Progenitor cell of endocrine pancreas (in vitro differentiated cells): ENCODE measurements at places on chromosomes 1 and 21.

DNA sequence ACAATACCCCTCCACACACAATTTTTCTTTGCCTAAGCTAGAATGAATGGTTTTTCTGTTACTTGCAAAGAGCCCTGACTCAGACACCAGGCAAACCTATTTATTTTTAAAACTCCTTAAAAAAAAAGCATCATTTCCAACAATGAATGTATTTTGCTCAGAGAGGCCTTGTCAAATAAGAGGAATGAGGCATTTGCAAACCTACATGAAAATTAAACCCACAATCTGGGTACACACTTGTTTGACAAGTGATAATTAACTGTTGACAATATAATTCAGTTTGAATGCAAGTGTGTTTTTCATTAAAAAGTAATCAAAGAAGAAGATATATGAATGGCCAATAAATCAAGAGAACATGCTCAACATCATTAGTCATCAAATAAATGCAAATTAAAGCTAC lies 339.5 kb downstream of the PTPRU start:
- DNase-seq: no peak

DNA sequence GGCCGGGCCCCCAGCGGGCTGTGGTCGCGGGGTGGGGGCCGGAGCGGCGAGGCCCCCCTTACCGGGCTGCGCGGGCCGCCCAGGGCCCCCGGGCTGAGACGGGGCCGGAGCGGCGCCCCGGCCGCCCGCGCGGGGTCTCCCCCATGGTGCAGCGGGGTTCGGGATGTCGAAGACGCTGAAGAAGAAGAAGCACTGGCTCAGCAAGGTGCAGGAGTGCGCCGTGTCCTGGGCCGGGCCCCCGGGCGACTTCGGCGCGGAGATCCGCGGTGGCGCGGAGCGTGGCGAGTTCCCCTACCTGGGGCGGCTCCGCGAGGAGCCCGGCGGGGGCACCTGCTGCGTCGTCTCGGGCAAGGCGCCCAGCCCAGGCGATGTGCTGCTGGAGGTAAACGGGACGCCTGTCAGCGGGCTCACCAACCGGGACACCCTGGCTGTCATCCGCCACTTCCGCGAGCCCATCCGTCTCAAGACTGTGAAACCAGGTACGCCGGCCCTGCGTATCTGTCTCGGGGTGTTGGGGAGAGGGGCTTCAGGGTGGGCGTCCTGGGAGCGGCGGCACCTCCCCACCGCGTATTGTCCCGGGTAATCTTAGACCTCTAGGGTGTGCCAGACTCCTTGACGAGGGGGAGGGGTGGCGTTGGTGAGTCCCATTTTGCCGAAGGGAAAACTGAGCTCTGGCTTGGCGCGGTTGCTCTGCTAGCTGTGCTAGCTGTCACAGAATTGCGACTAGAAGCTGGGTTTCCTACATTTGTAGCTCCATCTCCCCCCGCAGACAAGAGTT lies 745 bp downstream of the MAGI3 start:
- peak; percentile 36 for DNase-seq

DNA sequence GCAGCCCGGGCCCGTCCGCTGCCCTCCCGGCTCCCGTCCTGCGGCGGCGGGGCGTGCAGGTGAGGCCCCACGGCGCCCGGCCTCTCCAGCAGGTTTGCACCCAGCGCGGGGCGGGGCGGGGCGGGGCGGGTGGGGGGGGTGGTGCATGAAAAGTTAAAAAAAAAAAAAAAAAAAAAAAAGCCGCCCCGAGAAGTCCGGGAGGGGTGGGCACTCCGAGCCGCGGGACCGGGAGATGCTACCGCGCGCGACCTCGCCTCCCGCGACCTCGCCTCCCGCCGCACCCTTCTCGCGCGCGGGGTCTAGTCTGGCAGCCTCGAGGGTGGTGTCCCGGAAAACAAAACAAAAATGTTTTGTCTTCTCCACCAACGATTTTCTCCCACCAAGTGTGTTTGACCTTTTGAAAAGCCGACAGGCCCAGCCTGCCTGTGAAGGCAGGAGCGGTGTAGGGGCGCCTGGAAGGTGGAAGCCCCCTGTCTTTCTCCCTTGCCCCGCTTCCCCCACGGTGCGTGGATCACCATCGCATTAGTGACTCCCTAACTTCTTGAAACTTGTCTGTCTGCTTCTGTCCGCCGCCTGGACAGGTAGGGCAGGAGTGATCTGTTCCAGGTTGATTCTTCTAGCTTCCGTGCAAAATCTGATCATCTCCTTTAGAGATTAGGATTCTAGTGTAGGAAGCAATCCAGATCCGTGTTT lies 569 bp downstream of the RCAN3 start:
- peak; percentile 10 for DNase-seq

DNA sequence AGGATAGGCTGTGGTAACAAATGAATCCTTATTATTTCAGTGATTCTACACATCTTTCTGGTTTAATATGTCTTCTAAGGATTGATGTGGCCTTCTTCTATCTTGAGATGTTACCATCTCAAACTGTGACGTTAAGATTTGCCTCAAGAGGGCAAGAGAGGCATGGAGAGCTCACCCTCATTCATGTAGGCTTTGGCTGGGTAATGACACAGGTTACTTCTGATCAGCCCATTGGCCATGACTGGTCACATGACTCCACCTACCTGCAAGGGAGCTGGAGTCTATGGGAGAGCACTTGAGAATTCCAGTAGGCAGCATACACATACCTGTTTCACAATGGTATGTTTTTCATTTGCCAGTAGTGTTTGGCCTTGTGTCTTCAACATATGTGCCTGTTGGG lies 30.0 kb downstream of the CACHD1 start:
- no peak for DNase-seq

- no peak for DNase-seq
These were observed 312 bp downstream of the KIAA2013 start for GRCh38 chr1:11925938-11926292.

DNA sequence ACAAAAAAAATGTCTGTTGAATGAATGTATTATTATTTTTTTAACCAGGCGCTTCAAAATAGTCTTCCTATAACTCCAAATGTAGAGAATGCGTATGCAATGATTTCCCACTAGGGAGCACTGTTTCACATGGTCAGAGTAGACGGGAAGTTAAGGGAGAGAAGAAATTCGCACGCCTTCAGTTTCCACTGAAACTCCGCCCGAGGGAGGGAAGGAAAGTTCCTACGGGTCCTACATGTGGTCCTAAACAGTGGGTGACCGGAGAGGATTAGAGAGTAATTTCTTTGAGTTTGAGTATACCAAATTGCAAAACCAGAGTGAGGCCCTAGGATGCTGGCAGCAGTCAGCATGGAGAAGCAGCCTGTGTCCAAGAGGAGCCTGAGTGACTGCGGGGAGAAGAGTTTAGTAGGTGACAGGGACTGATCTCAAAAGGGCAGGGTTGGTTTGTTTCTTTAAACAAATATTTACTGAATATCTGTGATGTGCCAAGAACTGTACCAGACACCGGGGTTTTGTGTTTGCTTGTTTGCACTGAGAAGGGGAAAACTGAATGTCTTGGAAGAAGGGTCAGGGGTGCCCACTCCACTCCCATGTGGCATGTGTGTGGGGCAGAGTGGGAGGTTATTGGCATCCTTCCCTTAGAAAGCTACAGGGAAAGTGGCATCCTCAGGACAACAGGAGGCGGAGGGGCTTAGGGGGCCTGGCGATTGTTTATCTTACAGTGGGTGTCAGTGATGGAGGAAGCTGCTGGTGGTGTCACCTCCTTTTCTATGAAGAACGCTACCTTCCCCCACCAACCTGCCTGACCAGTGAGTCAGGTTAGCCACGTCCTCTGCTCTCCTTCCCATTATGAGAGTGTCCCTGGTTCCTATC lies 22.8 kb downstream of the RNU5D-1 start:
- no peak for DNase-seq

DNA sequence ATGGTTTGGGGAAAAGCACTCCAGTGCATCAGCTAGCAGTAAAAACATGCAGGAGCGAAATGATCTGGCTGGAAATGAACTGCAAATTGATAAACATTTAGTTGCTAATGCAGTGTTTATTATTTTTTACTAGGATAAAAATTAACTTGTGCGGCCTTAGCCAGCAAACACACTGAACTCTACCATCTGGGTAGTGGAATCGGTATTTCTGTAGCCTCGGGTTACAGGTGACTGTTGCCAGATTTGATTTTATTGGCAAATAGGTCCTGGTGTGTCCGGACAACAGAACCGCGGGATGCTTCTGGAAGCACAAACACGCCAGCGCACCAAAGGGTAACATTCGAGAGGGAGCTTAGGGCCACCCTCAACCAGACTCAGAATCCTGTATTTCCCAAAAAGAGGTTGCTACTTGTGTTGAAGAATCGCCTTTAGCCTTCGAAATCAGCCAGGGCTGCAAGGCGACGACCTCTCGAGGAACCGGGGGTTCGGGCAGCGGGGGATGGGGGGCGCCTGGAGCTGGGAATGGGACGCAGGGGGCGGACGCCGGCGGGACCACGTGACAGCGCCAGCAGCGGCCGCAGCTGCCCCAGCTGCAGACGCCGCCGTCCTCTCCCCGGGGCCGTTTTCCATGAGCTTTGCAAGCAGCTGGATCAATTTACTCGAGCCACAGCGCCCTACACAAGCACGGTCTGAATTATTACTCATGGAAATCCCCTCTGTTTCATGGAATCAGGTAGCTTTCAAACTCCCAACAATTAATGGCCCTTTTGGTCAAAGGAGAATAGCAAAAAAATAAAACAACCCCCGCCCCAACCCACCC lies 158.8 kb downstream of the TOMM20 start:
- peak; percentile 47 for DNase-seq

GRCh38 chr1:191695865-191696264 lies 462.4 kb upstream of the RGS18 start:
- no peak for DNase-seq

DNA sequence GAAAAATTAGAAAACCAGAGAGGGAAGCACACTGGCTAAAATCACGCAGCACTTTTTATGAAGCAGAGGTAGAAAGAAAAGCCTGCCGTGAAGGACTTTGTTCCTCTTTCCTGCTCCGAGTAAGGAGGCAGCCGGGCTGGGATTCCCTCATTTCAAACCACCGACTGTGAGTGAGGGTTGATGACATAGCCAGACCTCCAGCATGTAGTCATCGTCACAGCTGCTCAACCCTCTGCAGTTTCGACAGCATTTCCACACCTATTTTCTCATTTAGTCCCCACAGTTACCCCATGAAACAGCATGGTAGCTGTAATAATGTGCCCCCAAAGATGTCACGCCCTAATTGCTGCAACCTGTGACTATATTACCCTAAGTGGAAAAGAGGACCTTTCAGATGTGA lies 35.3 kb downstream of the FCRL5 start:
- no peak for DNase-seq

DNA sequence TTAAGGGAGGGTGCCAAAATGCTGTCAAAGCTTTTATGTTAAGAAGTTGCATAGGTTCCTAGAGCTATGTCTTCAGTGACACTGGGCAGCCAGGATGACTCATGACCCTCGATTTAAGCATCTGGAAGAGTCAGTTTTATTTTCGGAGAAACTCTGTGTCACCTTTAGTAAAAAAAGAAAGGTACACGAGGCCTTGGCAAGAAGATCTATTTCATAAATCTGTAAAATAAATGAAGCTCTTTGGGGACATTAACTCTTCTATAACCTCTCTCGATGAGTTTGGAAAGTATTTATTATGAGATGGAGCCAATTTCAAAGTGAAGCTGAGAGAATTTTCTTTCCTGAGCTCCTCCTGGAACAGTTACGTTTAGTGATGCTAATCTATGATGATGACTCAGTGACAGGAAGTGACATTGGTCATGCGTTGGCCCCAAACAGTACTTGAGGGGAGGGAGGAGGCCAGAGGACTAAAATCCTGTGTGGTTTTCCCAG lies 156.5 kb downstream of the HLX start:
- DNase-seq: no peak

DNA sequence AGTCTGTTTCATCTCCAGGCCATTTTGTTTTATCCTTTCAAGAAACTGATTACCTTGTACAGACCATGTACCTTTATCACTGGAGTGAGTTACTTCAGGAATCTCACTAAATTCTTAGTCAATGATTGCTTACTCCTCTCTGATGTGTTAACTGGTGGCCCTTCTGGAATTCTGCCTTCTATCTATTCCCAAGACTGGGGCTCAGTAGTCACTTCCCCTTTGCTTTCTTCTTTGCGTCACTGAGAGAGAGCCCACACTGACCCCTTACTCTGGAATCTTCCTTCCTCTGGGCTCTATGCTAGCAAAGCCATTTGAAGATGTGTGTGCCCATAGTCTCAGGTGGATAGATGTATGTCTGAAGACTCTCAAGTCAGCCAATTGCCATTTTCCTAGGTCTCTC lies 34.6 kb downstream of the XCL2 start:
- no peak for DNase-seq

DNA sequence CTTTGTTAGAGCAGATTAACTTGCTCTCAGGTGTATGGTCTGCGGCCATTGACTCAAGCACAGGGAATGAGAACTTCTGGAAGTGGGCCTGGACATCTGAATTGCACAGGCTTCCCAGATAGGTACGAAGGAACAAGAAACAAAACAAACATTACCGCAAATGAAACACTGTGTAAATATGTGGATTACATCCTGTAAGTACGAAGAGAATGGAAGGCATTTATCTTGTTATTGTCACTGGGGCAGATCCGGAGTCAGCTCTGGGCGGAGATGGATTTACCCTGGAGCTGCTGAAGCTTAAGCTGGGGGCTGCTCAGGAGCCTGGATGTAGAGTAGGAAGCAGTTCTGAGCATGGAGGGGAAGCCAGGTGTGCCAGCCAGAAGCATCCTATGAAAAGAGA lies 6.8 kb downstream of the HES2 start:
- no peak for DNase-seq
